T follicular helper cell (primary cell): ENCODE measurements at places on chromosomes 3 and 15.

DNA sequence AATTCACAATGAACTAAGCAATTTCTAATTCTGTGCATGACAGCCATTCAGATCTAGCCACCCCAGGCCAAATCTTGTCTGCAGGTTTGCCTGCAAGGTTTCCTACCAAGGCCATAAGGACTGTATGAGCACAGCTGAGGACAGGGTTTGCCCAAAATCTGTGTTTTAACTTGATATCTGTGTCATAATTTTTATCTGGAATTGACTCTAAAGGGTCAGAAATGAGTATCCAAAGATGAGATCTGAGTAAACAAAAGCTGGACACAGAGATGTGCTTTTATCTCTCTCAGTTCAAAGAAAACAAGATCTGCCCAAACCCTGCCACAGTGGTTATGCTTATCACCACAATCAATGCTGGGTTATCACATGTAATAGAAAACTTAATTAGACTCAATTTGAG, 154.6 kb upstream of the COL8A1 start:
- no peak for DNase-seq

GRCh38 chr3:103690536-103690935, 1255.7 kb downstream of the ZPLD1 start:
- DNase-seq: no peak

GRCh38 chr3:138468886-138469285, 34.5 kb downstream of the ESYT3 start:
- DNase-seq: no peak

DNA sequence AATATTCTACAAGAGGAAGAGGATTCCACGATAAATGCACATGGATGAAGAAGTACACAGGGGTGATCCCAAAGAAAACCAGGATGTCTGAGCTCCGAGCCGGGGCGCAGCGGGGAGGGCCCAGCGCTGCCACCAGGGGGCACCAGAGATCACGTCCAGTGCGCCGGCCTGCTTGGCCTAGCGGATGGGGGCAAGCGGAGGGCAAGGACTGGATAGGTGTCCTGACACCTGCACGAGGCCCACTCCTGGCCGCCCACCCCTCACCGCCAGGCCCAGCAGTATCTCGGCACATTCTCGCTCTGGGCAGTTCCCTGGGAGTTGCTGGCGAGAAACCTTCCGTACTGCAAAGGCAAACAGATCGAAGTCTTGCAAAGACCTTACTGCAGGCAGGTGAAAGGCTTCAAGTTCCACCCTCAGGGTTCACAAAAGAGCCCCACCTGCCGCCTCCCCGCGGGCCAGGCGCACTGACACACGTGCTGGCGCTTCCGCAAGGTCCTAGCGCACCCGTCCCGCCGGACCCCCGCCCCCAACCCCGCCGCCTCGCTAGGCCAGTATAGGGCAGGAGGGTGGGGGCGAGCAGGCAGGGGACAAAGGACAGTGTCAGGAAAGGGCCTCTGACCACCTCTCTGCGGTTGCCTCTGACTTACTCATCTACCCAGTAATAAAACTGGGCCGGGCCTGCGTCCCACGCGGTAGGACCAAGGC, 3.3 kb downstream of the ANKRD63 start:
- DNase-seq: peak; percentile 47

- no peak for DNase-seq
Measured at GRCh38 chr3:195046441-195046840, 224.5 kb downstream of the XXYLT1 start.

- DNase-seq: no peak
Measured at GRCh38 chr3:46968783-46969428, 7.6 kb downstream of the CCDC12 start.

DNA sequence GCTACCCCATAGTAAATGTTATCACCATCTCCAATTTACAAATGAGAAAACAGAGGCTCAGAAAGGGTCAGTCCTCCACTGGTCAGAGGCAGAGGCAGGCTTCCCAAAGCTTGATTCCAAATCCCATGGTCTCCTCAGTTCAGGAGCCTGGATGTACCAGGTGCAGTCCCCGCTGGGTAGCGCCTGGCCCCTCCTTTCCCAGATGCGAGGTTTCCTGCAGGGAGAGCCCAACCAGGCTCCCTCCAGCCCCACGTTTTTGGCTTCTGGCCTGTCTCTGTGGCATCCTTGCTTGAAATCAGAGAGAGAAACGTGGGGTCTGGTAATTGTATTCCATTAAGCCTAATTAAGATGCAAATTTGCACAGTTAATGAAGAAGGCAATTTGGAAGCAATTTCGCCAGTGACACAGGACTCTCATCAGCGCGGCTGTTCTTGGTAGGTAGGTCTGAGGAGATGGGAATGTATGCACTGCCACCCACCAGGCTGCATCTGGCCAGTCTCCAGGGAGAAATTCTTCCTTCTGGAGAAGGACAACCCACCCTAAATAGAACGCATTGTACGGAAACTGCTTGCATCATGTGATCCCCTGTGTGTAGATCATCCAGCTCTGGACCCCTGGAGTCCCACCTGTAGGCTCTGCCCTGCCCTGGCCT, 50.5 kb downstream of the HRH1 start:
- no peak for DNase-seq

DNA sequence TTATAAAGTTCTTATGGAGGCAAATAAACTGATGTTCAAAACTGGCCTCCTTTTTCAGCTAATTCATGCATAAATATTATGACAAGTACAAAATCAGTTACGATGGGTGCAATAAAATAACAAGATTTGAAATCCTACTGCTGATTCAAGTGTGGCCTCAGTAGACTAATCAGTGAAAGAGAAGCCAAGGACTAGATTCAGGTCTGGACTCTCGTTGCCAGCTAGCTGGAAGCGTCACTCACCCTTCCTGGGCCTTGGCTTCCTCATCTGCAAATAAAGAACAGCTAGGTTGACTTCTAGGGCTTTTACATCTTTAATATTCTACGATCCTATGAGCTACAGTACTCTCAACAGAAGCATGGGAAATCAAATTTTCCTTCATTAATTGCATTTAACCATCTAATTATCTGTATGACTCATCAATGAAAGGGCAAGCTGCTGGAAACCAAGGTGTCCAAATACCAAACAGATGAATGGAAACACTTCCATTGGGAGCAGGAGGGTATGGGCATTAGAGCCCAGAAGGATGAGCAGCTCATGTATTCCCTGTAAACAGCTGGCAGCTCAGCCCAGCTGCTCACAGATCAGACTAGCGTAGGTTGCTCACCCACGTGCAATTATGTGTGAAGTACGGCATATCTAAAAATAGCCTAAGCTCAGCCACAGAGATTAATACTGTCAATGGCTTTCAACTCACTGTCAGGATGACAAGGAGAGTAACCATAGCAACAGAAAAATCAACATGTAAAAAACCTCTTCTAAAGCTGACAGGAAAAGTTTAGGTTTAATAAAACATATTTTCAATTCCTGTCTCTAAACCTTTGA, 294.8 kb downstream of the PLCL2 start:
- DNase-seq: no peak

GRCh38 chr3:115843206-115843605, 219.9 kb downstream of the GAP43 start:
- no peak for DNase-seq

GRCh38 chr3:27571345-27571744, 87.2 kb upstream of the SLC4A7 start:
- DNase-seq: no peak

DNA sequence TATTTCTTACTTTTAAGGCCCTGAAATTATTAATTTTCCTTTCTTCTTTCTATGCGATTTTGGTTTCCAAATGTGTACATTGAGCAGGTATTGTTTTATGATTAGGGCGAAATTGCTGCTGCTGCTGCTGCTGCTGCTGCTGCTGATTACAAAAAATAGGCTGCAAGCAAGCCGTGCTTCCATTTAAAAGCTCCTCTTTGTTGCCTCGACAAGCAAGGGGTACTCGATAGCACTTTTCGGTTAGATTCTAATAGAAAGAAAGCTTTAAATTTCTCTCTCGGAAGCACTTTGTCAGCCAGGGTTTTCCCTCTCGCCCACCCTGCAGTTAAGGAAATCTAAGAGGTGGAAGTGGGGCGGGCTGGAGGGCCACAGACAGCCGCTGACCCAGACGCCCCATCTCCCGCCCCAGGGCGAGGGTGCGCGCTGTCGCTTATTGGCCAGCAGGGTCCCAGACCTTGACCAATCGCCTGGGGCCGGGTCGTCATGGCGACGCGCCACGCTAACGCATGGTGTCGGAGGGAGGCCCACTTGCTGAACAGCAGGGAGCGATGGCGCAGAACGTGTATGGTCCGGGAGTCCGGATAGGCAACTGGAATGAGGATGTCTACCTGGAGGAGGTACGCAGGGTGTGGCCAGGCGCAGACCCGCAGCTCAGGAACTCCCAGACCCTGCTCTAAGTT, at the start of gene CFAP161:
TSS of gene CFAP161 (plus strand) at position 489 of the 680 bp plus-strand sequence. CDS start at position 549, 60 bp downstream.
- DNase-seq: no peak

DNA sequence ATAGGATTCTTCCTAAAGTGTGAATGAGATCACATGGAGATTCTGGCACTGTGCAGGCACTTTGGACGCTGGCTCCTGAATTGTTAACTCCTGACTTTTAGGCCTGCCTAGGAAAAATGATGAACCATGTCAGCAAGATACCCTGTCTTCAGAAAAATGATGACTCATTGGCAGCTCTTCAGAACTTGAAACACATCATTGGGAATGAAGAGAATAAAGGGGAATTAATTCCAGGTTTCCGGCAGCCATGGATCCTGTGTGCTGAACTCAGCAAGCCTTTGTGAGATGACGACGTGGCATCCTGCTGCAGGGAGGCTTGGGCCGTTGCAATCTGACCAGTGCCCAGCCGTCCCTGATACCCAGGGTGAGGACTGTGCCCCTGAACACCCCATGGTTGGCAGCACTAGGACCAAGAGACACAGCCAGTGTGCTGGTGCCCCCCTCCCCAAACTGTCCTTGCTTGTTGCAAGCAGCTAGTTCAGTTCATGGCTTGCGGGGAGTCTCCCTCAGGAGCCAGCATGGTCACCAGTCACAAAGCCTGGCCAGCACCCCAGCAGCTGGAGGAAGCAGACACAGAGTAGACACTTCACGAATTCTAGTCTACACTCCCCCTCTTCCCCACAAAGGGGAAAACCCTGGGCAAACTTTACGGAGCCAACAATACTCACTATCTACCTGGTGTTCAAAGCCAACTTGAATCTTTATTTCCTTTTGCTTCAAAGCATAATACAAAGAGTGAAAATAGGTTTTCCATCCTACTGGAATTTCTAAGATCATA, 7.8 kb upstream of the LIPC start:
- DNase-seq: no peak

DNA sequence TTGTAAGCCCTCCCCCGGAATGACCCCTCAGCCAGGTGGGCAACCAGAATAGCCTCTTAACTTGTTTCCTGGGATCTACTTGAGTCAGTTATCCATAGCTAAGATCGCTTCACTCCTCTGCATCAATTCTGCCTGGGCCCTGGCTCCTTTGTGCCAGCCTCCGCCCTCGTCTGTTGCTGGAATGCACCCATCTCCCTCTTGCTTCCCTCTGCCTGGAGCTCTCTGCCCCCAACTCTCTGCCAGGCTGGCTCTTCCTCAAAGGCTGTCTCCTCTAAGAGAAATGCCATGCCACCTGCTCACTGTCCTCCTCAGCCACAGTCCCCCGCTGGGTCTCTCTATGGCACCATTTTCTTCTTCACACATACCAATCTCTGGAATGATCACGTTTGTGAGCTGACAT, 240.8 kb downstream of the ADAMTS17 start:
- no peak for DNase-seq

GRCh38 chr3:65939801-65940246, 98.9 kb downstream of the MAGI1 start:
- no peak for DNase-seq

- DNase-seq: no peak
Measured at GRCh38 chr15:86162641-86163040, 83.0 kb downstream of the AGBL1 start.

GRCh38 chr3:52220380-52221026, 4.9 kb downstream of the TLR9 start:
- peak; percentile 82 for DNase-seq

GRCh38 chr3:16064642-16065414, 109.7 kb upstream of the GALNT15 start:
- DNase-seq: no peak

DNA sequence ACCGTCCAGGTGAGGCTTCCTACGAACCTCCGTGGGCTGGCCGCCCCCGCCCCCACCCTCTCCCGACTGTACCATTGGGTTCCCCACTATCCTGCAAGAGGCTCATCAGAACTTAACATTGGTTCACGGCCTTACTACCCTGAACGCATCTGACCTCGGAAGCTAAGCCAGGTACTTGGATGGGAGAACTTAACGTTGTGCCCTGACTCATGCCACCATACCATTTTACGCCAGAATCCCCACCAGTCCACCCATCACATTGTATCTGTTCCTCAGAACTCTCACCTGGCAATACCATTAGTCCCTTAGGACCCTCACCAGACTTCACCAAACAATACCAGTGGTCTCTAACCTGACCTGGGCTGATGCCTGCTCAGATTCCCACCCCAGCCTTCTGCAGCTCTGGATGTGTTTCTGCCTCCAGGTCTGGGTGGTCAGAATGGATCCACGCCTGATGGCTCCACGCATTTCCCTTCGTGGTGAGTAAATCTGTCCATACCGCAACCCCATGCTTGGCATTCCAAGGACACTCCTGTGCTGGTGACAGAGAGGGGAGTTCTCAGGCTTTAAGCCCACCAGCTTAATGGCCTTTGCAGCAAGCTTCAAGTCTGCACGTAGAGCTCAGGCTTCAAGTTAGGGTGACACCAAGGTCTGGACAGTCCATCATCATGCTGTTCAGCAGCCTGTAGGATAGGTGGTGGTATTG, 562 bp downstream of the TCTA start:
- no peak for DNase-seq

- no peak for DNase-seq
Measured at GRCh38 chr15:86916671-86917360, 837.1 kb downstream of the AGBL1 start.

DNA sequence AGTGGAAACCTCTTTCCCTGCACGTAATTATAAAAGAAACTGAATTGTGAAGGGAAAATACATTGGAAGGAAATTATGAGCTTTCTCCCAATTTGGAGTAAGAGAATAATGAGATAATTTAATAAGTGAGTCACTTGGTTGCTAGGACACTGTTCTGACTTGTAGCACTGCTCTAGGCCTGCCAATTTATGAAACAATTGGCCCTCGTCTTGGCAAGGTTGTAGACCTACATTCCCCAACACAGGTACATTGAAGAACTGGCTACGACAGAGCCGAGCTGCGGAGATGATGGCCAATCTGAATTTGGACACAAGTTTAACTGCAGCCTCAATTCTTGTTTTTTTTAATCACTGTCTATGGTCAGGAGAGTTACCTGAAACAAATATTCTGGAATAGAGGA, 674.1 kb downstream of the MECOM start:
- no peak for DNase-seq

DNA sequence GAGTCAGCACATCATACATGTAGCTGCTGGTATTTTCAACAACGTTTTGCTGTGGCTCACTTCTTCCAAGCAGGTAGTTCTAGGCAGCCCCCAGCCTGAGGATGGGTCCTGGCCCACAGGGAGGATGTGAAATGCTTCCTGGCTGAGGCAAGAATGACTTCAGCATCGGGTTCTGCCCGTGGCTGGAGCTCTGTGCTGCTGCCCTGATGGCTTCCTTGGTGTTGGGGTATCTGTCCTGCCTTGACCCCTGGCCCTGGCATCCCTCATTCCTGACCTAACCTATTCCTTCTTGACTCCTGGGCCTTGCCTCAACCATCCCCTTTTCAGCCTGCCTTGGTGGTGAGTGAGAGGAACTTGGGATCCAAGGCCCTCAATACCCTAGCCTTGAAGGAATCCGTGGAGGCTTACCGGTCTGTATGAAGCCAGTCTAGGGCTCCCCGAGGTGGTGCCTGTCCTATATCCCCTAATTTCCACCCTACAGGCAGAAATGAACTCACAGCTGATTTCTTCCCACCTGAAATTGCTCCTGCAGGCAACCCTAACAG, 300.6 kb downstream of the TLE3 start:
- DNase-seq: no peak

- DNase-seq: no peak
Measured at GRCh38 chr15:74451861-74452835, 8.8 kb downstream of the UBL7 start.

- no peak for DNase-seq
Measured at GRCh38 chr3:86785386-86785785, 205.6 kb downstream of the VGLL3 start.
